ENCODE measurements at places on chromosomes 3 and 15. TPM values are rescaled to one million over a fixed set of nuclear protein-coding genes. Genes with fewer than 3 reads are reported as not detected.

DNA sequence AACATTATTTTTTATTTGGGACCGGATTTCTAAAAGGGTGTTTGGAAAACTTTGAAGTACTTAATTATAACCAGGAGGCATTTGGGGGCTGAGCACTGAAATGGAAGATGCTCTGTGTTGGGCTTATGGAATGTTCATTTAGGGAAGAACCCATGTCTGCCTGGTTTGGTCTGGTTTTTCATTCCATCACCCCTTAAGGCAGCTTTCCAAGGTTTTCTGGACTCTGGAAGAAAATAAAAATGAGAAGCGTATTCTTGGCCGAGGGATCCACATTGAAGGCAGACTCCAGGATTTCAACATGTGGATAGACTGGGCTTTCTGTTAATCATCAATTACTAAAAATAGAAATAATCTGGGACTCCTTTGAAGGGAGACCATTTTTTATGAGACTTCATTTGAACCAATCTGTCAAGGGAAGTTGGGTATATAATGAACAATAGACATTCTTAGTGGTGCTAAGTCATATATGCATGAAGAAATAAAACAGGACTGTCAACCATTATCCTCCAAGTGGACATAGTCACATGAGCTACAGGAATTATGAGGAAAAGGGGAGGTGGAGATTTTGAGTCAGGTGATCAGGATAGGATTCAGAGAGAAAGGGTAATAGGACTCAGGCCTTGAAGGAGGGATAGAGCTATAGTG lies 270.5 kb upstream of the ADAMTS9 start:
- no peak for DNase-seq

The ADAMTS7 gene
- 13.8 TPM for total RNA-seq

The DPPA4 gene
- 0.86 TPM for total RNA-seq

The LRRIQ4 gene
- not detected for total RNA-seq

GRCh38 chr15:101476756-101477155 lies 12.8 kb downstream of the PCSK6 start:
- DNase-seq = no peak

Measured in mucosa of gallbladder (tissue), 1 donor.